ENCODE measurements at places on chromosomes 5 and 9.

- DNase-seq: no peak
Observed at GRCh38 chr9:136936645-136937170, 7.8 kb downstream of the FBXW5 start.

DNA sequence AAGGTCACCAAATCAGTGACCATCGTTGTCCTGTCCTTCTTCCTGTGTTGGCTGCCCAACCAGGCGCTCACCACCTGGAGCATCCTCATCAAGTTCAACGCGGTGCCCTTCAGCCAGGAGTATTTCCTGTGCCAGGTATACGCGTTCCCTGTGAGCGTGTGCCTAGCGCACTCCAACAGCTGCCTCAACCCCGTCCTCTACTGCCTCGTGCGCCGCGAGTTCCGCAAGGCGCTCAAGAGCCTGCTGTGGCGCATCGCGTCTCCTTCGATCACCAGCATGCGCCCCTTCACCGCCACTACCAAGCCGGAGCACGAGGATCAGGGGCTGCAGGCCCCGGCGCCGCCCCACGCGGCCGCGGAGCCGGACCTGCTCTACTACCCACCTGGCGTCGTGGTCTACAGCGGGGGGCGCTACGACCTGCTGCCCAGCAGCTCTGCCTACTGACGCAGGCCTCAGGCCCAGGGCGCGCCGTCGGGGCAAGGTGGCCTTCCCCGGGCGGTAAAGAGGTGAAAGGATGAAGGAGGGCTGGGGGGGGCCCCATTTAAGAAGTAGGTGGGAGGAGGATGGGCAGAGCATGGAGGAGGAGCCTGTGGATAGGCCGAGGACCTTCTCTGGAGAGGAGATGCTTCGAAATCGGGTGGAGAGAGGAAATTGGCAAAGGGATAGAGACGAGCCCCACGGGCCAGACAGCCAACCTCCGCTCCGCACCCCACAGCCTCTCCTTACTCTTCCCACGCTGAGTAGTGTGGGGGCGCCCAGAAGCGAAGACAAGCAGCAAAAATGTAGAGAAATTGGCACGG, 1.7 kb downstream of the RXFP3 start:
- no peak for DNase-seq

GRCh38 chr5:98656796-98657195, 116.7 kb upstream of the RGMB start:
- peak; percentile 34 for DNase-seq

- peak; percentile 94 for DNase-seq
Observed at GRCh38 chr9:121246821-121247561, 21.0 kb upstream of the GSN start.

DNA sequence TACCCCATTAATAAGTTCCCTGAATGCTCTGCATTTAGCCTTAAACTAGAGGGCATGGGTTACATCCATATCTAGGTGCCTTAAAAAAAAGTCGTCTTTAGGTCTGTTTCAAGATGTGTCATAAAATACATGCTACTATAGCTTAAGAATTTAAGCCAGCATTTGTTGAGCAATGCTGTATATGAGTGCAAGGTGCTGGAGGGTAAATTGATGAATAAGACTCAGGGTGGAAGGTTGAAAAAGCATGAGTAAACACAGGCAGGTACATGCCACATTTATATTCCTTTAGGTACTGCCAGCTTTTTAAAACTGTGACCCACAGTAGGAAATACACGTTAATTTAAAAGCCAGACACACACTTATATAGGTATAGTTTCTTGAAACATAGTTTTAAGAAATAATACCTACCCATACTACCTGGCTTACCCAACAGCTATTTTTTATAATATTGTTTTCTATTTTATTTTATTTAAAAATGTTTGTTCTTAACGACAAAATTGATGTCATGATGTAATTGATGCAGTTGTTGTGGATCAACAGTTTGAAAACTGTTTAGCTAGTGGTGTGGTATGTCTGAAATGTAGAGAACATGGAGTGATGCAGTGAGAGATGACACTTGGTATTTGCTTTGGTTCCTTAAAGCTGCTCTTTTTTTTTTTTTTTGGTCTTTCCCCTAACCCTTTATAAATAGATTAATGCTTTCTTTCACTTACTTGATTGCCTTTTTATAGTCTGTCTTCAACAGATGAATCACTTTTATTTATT, 3.9 kb downstream of the HMGCR start:
- peak; percentile 30 for DNase-seq

GRCh38 chr5:178671602-178672144, 44.8 kb upstream of the CLK4 start:
- DNase-seq: no peak

- peak; percentile 33 for DNase-seq
Observed at GRCh38 chr5:174348311-174348981, 302.9 kb downstream of the NSG2 start.

GRCh38 chr5:178304016-178304415, 71.4 kb upstream of the PHYKPL start:
- DNase-seq: no peak

GRCh38 chr5:144276034-144276822, 105.6 kb downstream of the KCTD16 start:
- DNase-seq: peak; percentile 35

DNA sequence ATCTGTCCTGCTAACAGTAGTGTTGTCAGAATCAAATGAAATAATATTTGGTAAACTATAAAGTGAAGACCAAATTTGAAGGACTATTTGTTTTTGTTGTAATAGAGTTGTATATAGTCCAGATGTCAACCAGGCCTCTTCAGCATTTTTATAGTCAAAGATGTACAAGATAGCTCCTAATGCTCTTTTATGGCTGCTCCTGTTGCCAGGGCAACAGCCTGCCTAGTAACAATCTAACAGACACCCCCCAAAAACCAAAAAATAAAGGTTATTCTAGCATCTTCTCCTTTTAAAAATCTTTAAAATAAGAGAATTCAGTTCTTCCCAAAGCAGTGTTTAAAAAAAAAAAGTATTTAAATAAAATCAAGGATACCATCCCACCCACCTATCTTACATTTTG, 49.5 kb upstream of the MACIR start:
- DNase-seq: no peak

DNA sequence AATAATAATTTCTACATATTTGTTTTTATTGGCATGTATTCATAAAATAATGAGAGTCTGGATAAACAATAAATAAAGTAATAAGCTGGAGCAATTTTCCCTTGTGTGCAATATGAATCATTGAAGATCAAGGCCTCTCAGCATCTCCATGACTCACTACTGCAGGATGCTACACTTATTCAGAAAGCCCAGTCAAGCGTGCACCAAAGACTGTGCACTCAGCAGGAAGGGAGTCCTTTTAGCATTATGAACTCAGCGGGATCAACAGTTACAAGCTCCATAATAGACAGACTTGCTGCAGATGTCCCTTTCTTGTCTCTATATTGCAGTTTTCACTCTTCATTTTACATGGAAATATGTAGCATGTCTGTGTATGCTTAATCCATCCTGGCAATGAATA, 485.3 kb downstream of the CDH9 start:
- DNase-seq: no peak

DNA sequence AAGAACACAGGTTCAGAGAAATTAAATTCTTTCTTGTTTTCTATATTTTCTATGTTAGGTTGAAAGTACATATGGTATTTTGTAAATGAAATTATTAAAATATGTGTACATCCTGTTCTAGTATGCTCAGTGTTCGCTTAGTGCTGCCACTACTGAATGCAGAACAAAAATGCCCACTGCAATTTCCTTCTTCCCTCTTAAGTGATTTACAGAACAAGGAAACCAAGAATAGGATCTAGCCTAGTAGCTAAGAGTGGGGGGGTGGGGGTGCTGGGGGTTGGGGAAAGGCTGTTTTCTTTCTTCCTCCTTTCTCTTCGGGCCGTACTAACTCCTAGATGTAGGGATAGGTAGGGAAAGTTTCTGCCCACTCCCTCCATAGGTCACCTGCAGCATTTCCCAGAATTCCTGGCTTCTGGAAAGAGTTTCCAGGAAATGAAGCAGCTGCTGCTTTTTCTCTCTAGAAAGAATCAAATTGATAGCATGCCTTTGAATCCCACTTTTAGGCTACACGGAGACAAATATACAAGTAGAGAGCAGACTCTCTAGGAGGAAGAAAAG, 15.7 kb downstream of the SPATA9 start:
- no peak for DNase-seq

GRCh38 chr9:137126786-137127185, 12.2 kb upstream of the GRIN1 start:
- no peak for DNase-seq

DNA sequence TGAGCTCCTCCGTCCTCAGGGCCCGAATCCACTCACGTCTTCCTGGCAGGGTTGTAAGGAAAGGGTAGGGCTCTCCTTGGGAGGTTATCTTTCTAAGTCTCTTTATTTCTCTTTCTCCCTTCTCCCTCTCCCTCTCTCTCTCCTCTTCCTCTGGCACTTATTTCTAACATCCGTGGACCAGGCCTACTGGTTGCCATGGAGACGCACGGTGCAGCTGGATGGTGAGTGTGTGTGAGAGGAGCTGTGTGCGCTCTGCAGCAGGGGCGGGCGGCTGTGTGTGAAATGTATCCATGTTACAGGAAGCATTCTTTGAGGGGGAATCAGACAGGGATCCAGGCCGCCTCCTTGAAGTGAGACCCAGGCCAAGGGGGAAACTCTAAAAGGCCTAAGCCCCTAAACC, 32.2 kb downstream of the PCDH1 start:
- DNase-seq: peak; percentile 82

Measured in EH (cell line).